GM23248 (cell line): ENCODE measurements at places on chromosomes 16 and 17. TPM values are rescaled to one million over a fixed set of nuclear protein-coding genes. Genes with fewer than 3 reads are reported as not detected.

The CHRNE gene
- total RNA-seq = 0.13 and 0.86 TPM in 2 replicates

The HASPIN gene
- total RNA-seq = 1.9 and 3.0 TPM in 2 replicates

The FBXW10B gene
- total RNA-seq = not detected in 2 replicates

The RMI2 gene
- 8.5 and 20.6 TPM in 2 replicates for total RNA-seq

The ZFPM1 gene
- total RNA-seq = 0.25 and 2.4 TPM in 2 replicates

The FBXL16 gene
- 0.54 TPM in 1 of 2 replicates, not detected in the other for total RNA-seq

The NAGPA gene
- total RNA-seq = 33.4 and 61.0 TPM in 2 replicates

The ATP1B2 gene
- not detected in 2 replicates for total RNA-seq

The CPNE2 gene
- 7.3 and 13.9 TPM in 2 replicates for total RNA-seq

The RIPOR1 gene
- total RNA-seq = 27.8 and 81.3 TPM in 2 replicates

The SAMD14 gene
- 3.0 and 4.4 TPM in 2 replicates for total RNA-seq

The TBC1D3G gene
- total RNA-seq = not detected in 2 replicates

The TP53TG3C gene
- not detected in 2 replicates for total RNA-seq

The NDUFAF8 gene
- total RNA-seq = 17.2 and 53.1 TPM in 2 replicates

The LRRC46 gene
- total RNA-seq = not detected in 2 replicates

GRCh38 chr16:49158029-49158642 lies 123.5 kb downstream of the CBLN1 start:
- DNase-seq = peak; percentile 29

- no peak for DNase-seq
Observed at GRCh38 chr16:47986031-47986430, 169.8 kb downstream of the ABCC12 start.

DNA sequence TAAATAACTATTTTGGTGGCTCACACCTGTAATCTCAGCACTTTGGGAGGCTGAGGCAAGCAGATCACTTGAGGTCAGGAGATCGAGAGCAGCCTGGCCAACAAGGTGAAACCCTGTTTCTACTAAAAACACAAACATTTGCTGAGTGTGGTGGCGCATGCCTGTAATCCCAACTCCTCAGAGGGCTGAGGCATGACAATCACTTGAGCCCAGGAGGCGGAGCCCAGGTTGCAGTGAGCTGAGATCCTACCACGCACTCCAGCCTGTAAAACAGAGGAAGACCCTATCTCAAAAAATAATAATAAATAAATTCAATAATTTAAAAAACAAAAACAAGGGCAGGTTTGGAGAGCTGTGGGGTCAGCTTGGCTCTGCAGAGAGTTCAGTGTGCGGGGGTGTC lies 5.7 kb upstream of the SLC4A1 start:
- no peak for DNase-seq

- no peak for DNase-seq
Observed at GRCh38 chr16:88451586-88452481, 1.2 kb upstream of the ZFPM1 start.

DNA sequence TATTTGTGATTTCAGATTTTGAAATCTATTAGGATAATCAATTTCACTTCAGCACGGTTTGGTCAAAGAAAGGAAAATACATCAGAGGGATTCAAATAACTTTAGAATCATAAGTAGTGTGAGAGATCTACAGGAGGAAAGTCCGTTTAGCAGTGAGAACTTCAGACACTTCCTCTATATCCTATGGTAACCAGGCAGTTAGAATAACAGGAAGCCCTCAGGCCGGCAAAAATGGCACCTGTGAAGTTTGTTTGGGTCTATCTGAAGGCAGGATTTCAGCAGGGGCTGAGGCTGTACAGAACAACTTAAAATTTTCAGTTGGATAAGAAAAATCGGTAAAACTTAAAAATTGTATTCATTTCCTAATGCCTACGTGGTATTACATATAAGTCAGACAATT lies 24.9 kb downstream of the KCNJ16 start:
- DNase-seq = no peak

DNA sequence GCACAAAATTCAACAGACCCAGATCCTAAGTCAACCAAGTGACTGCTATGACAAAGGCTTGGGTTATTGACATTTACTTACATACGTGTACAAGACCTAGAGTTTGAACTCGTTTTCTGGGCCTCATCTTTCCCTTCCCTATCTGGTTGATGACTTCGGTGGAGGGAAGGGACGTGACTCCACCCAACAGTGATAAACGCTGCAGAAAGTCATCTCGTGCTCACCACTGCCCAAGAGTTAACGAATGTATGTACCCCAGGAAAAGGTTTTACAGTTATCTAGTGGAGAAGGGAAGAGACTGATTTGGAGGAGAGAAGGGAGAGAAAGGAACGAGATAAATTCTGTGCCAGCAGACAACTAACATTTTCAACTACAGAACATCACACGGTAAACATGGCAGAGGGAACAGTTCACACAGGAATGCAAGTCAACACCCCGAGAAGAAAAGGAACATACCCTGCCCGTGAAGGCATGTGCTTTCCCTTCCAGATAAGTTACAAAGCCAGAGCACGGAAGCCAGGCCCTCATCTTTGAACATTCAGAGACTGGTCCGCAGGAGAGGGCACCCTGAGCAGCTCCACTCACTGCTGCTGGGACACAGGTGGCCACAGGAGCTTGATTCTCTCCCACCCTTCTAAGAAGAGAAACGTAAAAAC lies 13.9 kb upstream of the CYTH1 start:
- no peak for DNase-seq

DNA sequence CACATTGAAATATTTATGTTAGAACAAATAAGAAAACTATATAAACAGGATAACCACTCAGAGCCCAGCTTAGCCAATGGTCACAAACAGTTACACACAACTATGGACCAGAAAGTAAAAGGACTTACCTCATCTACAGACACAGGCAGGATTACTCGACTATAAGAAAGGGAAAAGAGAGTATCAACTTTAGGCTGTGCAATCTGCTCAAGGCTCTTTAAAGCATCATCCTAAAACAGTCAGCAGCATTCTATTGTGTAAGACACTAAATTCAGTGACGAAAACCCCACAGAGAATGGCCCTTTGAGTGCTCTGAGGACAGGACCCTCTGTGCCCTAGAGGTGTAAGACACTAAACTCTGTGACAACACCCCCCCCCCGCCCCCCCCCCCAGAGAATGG lies 4.2 kb downstream of the PITPNA start:
- DNase-seq = peak; percentile 34

GRCh38 chr16:46982335-46982734 lies 8.9 kb upstream of the DNAJA2 start:
- DNase-seq = no peak

GRCh38 chr17:12342609-12343435 lies 322.1 kb downstream of the MAP2K4 start:
- peak; percentile 8 for DNase-seq

GRCh38 chr16:8581831-8582580 lies 8.3 kb downstream of the TMEM114 start:
- DNase-seq = no peak

- no peak for DNase-seq
Observed at GRCh38 chr16:10388988-10389387, 3.1 kb downstream of the ATF7IP2 start.

DNA sequence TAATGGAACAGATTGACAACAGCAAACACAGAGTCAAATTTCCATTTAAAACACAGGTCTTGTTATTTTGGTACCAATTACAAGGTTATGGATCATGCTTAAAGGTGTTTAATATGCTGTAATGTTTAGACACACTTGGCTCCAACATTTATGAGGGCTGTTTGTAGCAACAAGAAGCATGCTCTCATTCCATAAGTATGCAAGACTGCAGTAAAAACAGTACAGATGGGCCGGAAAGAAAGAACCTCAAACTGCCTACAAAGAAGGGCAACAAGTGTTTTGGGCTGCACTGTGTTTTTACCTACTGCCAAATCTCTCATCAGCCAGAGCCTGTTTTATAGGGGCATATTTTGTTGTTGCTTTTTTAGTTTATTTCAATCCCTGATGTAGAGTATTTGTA lies 100.5 kb upstream of the HS3ST3A1 start:
- peak; percentile 69 for DNase-seq

DNA sequence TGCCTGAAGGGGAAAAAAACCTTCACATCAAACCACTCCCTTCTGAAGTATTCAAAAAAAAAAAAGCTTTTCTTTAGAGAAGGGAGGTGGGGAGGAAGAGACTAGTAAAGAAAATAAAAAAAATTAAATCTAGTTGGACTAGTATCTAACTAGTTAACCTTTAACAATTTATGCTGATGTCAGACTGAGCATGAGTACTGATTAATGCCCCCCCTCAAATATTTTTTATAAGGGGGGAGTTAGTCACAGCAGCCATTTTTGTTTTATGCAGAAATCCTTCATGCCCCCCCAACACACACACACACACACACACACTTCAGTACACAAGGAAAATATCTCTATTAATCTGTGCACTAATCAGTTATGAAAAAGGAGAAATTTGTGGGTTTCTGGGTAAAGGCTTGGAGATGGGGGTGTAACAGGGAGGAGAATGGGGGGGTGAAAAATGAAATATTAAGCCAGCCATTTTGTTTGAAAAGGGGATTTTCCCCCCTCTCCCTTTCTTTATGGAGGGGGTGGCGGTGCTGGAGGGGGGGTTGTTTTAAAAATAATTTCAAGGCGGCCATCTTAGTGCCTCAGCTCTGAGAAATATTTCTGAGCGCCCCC lies 4.7 kb upstream of the CHD3 start:
- DNase-seq = peak; percentile 54

DNA sequence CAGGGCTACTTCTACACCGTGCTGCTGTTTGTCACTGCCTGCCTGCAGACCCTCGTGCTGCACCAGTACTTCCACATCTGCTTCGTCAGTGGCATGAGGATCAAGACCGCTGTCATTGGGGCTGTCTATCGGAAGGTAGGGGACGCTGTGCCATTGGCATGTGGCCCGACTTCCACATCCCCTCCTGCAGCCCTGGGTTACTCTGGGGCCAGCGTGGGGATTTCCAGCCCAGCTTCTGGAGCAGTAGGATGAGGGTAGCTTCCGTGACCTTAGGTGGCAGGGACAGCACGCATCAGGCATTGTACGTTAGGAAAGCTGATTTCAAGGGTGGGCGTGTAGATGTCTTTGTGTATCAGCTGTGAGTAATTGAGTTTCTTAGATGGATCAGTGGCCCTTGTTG lies 96.5 kb downstream of the ABCC1 start:
- peak; percentile 16 for DNase-seq

DNA sequence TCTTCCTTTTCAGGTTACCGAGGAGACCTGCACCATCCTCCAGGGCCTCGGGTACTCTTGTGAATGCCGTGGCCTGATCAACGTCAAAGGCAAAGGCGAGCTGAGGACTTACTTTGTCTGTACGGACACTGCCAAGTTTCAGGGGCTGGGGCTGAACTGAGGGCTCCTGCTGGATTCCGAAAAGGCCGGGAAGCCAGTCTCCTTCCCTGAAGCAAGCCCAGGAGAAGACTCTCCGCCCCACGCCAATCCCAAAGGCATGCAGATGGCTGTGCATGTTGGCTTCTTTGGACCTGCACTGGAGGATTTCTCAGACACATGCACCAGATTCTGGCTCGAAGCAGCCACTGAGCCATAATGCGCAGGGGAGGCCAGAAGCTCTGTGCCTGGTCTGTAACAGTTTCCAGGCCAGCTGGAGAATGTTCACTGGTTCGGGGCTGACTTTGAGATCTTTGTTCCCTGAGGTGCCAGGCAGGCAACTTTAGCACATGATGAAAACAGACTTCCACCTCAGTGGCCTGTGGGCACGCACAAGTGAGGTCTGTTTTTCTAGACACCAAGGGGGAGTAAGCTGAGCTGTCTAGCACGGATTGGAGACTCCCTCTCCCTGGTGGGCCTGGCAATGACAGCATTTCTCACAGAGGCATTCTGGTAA lies 49.1 kb downstream of the ADCY7 start:
- no peak for DNase-seq

GRCh38 chr17:8572764-8573163 lies 57.8 kb downstream of the MYH10 start:
- DNase-seq = peak; percentile 22

DNA sequence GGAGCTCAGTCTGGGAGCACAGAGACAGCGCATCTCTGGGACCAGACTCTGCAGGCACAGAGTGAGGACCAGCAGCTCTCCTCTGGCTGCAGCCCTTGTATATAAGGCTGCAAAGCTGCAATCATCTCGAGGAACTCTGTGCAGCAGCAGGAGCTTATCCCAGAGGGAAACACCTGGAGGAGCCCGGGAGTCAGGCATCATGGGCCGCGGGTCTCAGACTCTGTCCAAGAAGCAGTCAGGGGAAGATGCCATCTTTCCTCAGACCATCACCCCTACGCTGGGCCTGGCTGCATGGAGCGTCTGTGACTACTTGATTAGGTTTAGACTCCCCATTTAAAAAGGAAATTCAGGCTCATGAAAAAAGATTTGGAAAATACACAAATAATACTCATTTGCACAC lies 122.0 kb downstream of the IRF8 start:
- DNase-seq = no peak

DNA sequence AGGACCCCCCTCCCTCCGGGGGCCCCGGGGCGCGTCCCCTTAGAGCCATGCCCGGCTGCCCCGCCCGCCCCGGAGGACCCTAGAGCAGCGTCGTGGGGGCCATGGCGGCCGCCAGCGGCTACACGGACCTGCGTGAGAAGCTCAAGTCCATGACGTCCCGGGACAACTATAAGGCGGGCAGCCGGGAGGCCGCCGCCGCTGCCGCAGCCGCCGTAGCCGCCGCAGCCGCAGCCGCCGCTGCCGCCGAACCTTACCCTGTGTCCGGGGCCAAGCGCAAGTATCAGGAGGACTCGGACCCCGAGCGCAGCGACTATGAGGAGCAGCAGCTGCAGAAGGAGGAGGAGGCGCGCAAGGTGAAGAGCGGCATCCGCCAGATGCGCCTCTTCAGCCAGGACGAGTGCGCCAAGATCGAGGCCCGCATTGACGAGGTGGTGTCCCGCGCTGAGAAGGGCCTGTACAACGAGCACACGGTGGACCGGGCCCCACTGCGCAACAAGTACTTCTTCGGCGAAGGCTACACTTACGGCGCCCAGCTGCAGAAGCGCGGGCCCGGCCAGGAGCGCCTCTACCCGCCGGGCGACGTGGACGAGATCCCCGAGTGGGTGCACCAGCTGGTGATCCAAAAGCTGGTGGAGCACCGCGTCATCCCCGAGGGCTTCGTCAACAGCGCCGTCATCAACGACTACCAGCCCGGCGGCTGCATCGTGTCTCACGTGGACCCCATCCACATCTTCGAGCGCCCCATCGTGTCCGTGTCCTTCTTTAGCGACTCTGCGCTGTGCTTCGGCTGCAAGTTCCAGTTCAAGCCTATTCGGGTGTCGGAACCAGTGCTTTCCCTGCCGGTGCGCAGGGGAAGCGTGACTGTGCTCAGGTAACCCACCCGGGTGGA lies 759 bp downstream of the ALKBH5 start:
- DNase-seq = peak; percentile 84

GRCh38 chr17:17567631-17568030 lies 23.9 kb downstream of the PEMT start:
- DNase-seq = no peak

GRCh38 chr16:85258166-85258565 lies 145.9 kb upstream of the CIBAR2 start:
- no peak for DNase-seq

GRCh38 chr16:35602116-35602515 lies 2142.7 kb downstream of the TP53TG3F start:
- DNase-seq = no peak

GRCh38 chr16:85522308-85522841 lies 90.7 kb upstream of the GSE1 start:
- no peak for DNase-seq

- DNase-seq = peak; percentile 37
Observed at GRCh38 chr16:90020838-90021382, 1.7 kb upstream of the DBNDD1 start.
